ENCODE measurements at places on chromosomes 7 and 10. TPM values are rescaled to one million over a fixed set of nuclear protein-coding genes. Genes with fewer than 3 reads are reported as not detected.

The SPDYE5 gene
- total RNA-seq = not detected

The MALRD1 gene
- total RNA-seq = 0.41 TPM

The FMC1 gene
- total RNA-seq = 12.3 TPM

The TMEM140 gene
- 20.9 TPM for total RNA-seq

The SLC26A3 gene
- total RNA-seq = 3,849 TPM

Data from mucosa of descending colon (tissue), 3 donors.